ENCODE measurements at places on chromosomes 4 and X.

DNA sequence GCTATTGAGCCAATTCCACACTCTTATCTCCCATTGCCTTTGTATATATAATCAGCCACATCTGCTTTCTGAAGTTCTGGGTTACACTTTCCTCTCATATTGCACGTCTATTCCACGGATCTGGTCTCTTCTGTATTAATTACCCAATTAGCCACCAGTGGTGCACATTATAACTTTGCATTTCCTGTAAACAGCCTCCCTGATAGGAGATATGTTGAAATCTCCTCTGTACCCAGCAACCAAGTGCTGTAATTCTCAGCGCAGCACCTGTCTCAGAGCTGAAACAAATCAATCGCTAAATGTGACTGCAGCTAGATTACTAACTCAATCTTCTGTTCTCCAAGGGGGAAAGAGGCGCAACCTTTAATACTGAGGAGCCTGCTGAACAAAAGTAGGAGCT lies 326.4 kb downstream of the SLITRK2 start:
- DNase-seq, result no peak

DNA sequence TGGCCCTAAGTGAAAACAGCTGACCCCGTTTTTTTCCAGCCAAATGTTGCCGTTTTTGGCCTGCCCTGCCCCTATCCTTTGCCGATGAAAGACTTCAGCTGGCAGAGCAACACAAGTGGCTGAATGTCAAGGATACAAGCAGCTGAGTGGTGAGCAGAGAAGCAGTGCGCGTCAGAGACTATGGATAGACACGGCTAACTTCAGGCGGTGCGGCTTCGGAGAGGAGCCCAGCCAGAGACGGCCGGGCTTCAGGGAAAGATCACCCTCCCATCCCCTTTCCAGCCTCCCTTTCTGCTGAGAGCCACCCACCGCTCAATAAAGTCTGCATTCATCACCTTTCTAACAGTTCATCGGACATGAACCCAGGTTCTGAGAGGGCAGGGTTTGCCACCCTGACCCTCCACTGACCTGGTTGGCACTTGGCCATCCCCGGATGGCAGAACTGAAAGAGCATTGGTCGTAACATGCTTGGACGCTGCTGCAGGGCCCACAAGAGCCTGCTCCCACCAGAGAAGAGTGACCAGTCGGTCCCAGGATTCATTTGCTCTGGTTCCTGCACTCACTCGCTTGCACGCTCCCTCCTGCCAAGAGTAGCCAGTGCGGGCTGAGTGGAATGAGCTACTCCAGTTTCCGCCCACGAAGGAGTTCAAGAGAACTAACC lies 125.8 kb downstream of the PPEF1 start:
- no peak for DNase-seq

DNA sequence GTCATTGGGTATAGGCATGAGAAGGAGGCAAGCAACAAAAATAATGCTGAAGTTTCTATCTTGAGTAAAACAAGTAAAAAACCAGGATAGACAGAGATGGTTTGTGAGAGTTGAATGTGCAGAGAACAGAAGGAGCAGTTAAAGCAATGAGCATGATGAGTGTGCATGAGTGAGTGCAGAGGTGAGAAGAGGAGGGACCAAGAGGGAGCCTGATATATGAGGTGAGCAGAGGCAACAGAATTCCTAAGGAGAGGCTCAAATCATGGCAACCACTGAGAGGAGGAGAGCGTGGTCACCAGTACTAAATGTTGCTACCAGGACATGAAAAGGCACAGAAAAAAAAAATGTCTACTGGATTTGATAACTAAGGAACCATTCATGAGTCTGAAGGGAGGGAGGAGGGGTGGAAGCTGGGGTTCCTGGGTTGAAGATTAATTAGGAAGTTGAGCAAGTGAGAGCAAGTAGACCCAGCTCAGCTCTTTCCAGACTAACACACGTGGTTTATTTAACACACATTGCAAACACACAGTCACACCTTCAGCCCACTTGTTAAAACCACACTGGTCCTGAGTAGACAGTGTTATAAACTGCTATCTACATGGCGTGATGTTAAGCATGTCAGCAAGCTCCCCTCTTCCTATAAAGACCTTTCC lies 69.0 kb upstream of the IQCM start:
- no peak for DNase-seq

- DNase-seq, result no peak
These were observed 30.5 kb upstream of the DKK2 start for GRCh38 chr4:107066621-107067020.

DNA sequence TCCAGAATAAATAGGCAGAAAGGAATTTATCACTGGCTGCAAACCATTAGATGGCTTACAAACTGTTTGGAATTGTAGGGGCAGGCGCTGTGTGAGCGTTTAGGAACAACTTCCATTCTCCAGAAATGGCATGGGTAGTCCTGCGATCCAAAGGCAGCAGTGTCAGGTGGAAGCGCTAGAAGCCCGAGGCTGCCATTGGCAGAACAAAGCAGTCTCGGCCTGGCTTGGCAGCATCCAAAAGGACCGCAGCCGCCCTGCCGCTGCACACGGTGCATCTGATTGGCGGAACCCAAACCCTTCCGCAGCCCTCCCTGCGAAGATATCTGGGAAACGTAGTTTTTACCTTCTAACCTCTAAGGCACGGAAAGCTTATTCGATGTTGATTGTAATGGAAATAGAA lies 23.6 kb upstream of the YTHDC1 start:
- peak; percentile 44 for DNase-seq

All from activated CD4-positive, alpha-beta T cell treated with anti-CD3 and anti-CD28 coated beads for 24 hours (primary cell).